Activated T-helper 1 cell treated with anti-CD3 and anti-CD28 coated beads, Interleukin-12 subunit alpha, Interleukin-12 subunit beta, Interleukin-2, Interleukin-4 antibody, amounts not matched to agents 30 ng/mL and 10 ng/mL and 1 ng/mL, durations not matched to agents 14 hours and 24 hours and 36 hours (primary cell): ENCODE measurements at places on chromosomes 1 and 21. TPM values are rescaled to one million over a fixed set of nuclear protein-coding genes. Genes with fewer than 3 reads are reported as not detected.

- DNase-seq = no peak
- H3K4me3 ChIP-seq = no peak overlapping the region
- peaks cover 5% of the 10 kb centered on the region for H3K4me1 ChIP-seq
- no peaks in the 10 kb centered on the region for H3K27me3 ChIP-seq
Observed at GRCh38 chr1:230940848-230941247, 37.8 kb downstream of the TTC13 start.

DNA sequence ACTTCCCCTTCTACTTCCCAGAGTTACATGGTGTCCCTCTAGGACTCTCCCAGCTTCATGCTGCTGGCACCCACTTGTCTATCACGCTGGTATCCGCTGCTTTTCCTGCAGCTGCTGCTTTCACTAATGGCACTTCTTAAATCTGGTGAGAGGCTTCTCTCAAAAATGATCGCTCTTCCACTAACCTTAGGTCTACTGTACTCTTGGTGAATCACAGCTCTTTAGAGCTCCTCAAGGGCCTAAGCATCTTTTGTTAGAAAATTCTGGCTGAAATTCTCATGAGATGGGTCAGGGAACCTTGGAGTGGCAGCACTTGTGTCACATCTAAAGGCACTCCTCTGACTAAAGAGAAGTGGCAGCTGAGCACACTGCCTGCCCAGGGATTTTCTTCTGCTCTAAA lies 32.1 kb downstream of the ZMYND12 start:
- H3K27ac ChIP-seq = no peak overlapping the region
- H3K4me3 ChIP-seq = no peak overlapping the region
- no peaks in the 10 kb centered on the region for H3K36me3 ChIP-seq

DNA sequence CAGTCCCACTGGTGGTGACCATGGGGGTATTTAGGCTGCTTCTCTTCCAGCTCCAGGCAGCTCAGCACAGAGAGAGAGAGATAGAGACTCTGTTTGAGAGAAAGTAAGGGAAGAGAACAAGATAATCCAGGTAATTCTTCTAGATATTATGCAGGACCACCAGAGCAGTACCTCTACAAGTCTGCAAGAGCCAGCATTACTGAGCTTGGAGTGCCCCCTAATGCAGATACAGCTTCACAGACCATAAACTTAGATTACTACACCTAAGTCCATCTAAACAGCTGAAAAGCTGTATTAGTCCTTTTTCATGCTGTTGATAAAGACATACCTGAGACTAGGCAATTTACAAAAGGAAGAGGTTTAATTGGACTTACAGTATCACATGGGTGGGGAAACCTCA lies 570.3 kb downstream of the LRRIQ3 start:
- no peaks in the 10 kb centered on the region for H3K27me3 ChIP-seq
- no peak overlapping the region for H3K27ac ChIP-seq
- no peaks in the 10 kb centered on the region for H3K4me1 ChIP-seq

- H3K27ac ChIP-seq = no peak overlapping the region
- H3K36me3 ChIP-seq = no peaks in the 10 kb centered on the region
- H3K4me1 ChIP-seq = no peaks in the 10 kb centered on the region
- no peak overlapping the region for H3K4me3 ChIP-seq
- H3K27me3 ChIP-seq = no peaks in the 10 kb centered on the region
Observed at GRCh38 chr21:18354947-18355346, 48.6 kb downstream of the TMPRSS15 start.

- H3K27me3 ChIP-seq = no peaks in the 10 kb centered on the region
- no peaks in the 10 kb centered on the region for H3K4me1 ChIP-seq
- no peak overlapping the region for H3K27ac ChIP-seq
- DNase-seq = no peak
- no peak overlapping the region for H3K4me3 ChIP-seq
Observed at GRCh38 chr1:230919207-230919606, 50.9 kb upstream of the C1orf198 start.

ETV3L gene
- not detected in 2 replicates for total RNA-seq

DNA sequence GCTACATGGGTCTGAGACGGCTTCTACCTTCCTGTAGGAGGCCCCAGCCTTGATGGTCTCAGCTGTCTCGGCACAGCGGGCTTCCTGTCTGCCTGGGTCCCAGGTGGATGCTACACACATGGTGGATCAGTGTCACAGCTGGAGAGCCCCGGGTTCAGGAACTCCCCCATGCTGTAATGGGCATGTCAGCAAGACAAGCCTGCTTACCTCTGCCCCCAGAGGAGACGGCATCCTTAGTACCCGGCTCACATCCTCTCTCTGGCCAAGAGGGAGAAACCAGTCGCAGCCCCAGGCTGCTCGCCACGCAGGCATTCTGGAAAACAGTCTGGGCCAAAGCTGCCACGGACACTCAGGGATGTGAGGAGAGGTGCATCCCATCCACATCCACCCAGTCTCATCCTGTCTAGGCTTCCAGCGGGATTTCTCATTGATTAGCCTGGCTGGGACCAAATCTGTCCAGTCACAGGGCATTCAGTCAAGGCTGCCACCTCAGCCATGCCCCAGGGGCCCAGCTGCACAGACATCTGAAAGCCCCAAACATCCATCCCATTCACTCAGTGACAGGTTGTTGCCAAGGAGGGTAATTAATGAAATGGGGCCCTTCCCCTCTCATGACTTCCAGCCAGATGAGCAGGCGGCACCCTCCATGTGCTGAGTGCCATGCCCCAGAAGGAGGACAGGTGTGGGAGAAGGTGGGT lies 10.5 kb downstream of the SNAP47 start:
- peaks cover 12% of the 10 kb centered on the region for H3K36me3 ChIP-seq
- no peak for DNase-seq
- peaks cover 28% of the 10 kb centered on the region for H3K4me1 ChIP-seq
- H3K27ac ChIP-seq = no peak overlapping the region
- no peaks in the 10 kb centered on the region for H3K27me3 ChIP-seq
